ENCODE measurements at places on chromosomes 12 and 14.

- no peak for DNase-seq
Observed at GRCh38 chr14:33186656-33187055, 248.0 kb downstream of the NPAS3 start.

- DNase-seq, result no peak
Observed at GRCh38 chr12:40989785-40990184, 198.3 kb upstream of the PDZRN4 start.

DNA sequence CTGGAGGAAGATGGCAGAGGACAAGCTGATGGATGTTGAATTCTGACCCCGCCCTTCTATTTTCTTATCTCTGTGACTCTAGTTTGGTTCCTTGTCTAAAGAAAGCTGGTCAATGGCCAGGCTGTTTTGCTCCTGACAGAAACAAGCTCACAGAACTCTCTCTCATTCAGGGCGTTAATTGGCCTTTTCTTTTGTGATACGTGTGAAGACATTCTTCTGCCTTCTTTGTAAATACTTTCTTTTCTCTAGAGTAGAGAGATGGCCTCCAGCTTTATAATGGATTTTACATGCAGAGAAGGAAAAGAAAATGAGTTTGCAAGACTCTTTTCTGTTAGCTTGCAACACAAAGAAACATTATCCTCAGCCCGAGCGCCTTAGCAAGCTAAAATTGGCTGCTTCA, 492.2 kb upstream of the CCDC196 start:
- no peak for DNase-seq

GRCh38 chr12:31650918-31651317, 8.6 kb upstream of the ETFBKMT start:
- no peak for DNase-seq

DNA sequence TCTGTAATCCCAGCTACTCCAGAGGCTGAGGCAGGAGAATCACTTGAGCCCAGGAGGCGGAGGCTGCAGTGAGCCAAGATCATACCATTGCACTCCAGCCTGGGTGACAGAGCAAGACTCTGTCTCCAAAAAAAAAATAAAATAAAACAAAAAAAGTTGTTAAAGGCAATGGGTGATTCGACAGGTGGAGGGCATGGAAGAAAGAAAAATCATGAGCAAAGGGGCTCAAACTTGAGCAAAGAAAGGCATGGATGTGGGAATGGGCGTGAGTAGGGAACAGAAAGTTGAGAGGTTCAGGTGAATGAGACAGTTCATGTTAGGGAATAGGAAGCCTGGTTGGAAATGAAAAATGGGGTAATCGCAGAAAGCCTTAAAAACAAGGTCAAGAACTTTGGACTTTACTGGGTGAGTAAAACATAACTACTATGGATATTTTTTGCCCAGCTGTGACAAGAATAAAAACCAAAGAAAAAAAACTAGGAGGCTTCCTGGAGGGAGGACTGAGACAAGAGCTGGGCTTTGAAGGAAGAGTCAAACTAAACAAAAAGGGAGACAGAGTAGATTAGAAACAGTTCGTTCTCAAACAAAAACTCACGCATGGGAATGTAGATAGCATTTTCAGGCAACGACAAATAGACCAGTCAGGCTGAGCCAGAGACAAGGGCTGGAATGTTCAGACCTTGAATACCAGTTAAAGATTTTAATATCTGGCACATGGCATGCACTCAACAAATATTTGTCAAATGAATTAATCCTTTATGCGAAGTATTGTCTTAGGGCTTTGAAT, 18.8 kb downstream of the PYM1 start:
- DNase-seq, result no peak

DNA sequence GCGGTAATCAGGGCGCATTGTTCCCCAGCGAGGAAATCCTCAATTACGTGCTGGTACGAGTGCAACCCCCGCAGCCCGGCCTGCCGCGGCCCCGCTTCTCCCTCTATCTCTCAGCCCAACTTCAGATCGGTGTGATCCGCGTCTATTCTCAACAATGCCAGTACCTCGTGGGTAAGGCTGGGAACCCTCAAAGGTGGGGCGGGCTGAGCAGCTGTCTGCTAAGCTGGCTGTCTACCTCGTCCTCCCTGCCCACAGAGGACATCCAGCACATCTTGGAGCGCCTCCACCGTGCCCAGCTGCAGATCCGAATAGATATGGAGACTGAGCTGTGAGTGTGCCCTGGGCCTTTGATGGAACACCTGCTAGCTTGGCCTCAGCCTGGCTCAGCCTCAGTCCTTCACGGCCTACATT, 996 bp downstream of the REC8 start:
- no peak for DNase-seq

- DNase-seq, result no peak
Observed at GRCh38 chr14:64501411-64502171, 2.0 kb downstream of the ZBTB25 start.

GRCh38 chr12:109696485-109697269, 16.9 kb upstream of the FAM222A start:
- no peak for DNase-seq

GRCh38 chr14:20757965-20758364, 10.2 kb upstream of the EDDM3B start:
- DNase-seq, result no peak

DNA sequence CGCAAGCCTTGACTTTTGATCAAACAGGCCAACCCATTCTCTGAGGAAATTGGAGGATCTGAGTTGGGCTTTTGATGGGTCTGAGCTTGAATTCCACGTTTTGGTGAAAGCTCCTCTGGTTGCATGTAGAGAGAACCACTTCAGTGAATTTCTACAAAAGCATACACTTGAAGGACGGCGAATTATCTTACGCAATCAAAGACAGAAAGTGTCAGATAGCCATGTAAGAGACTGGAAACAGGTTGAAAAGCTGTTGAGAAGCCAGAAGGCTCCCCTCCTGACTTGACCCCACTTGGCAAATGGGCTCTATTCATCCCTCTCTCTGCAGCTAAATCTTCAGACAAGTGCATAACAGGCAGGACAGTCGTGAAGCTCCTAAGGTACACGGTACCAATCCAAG, 809.1 kb downstream of the BCL11B start:
- no peak for DNase-seq

DNA sequence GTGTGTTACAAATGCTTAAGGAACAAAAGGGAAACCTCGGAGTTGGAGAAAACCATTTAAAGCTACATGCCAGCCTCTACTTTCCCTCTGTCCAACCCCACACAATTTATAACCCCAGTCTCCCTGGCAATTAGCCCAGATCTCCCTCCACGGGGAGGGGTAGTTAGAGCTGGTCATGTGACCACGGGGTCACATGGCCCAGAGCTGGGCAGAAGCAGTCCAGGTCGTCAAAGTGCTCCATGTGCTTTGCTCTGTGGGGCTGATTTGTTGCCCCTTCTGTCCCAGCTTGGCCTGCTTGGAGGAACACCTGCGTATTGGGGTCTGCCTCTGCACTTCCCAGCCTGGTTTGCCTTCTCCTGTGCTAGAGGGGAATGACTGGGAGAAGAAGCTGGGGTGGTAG, 219.1 kb downstream of the RBM19 start:
- no peak for DNase-seq

GRCh38 chr12:61717986-61718385, 542.2 kb upstream of the USP15 start:
- DNase-seq, result no peak

DNA sequence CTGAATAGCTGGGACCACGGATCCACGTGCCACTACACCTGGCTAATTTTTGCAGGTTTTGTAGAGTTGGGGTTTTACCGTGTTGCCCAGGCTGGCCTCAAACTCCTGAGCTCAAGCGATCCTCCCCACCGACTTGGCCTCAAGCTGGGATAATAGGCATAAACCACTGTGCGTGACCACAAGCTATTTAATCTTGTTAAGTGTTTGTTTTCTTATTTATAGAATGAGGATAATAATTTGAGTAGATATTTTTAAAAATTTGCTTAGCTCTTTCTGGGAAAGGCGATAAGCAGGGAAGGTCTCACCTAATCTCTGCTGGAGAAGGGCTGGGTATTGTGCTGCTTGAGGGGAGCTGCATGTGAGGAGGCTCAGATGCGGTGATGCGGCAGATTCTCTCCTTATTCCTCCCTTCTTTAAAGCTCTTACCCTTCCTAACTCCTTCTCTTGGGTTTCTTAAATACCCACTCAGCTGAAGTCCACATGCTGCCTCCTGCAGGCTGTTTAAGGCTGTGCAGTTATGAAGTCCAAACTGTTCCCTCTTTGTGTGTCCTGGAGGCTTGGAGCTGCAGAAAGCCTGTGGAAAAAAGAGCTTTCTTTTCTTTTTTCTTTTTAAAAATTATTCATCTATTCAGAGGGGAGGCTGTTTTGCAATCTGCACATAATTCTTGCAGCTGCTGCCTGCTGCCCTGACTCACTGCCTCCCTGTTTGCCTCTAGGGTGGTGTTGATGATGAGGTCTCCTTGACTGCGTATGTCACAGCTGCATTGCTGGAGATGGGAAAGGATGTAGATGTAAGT, 37.9 kb downstream of the A2ML1 start:
- DNase-seq, result peak; percentile 16

DNA sequence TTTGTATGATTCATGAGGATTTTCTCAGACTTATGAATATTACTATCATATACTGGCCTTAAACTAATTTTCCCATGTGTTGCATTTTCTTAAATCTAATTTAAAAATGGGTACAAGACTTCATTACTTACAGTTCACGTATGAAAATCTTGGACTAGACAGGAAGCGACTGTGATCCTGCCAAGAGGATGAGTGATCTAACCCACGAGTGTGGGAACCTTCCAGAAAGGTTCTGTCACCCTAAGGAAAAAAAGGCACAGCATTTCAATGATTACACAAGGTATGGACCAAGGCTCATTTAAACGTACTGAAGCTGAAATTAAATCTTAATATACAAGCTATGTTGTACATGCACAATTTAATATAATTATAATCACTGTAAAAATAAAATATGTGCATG, 293.5 kb upstream of the DIO2 start:
- no peak for DNase-seq

DNA sequence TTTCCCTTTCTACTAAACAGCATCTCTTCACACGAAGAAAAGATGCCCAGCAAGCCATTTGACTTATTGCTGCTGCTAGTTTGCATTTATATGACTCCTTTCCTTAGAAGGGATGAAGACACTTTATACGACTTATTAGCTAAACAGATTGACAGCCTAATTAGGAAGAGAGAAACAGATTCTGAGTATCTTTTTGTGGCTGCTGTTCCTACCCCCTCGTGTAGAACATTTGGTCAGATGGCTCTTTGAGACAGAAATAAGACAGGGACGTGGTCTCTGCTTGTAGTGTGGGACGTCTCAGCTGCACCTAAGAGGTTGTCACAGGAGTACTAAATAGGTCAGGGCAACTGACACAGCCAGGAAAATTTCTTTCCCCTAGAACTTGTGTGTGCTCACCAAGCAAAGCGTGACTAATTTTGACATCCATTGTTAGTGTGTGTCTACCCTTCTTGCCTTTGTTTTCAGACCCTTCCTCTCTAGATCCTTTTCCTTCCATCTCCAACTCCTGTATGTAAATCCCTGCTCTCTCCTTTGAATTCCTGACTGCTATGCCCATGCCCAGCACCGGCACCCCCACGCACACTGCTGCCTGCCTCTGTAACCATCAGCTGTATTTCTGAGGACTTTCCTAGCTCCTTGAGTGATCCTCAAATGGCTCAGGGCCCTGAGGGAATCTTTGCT, 83.2 kb downstream of the DAD1 start:
- DNase-seq, result no peak

DNA sequence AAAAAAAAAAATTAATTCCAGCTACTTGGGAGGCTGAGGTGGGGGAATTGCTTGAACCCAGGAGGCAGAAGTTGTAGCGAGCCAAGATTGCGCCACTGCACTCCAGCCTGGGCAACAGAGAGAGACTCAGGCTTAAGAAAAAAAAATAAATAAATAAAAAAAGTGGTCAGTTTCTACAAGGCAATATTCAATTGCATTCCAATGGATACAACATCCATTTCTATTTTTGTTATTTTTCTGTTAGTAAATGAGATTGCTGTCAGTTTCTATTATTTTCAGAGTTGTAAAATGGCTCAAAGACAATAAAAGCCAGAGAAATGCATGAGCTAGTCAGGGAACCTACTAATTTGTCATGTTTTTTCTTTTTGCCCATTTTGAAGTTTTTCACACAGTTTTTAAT, 119.2 kb downstream of the PDE3A start:
- no peak for DNase-seq

- DNase-seq, result no peak
Observed at GRCh38 chr14:80419345-80419744, 208.0 kb upstream of the DIO2 start.

DNA sequence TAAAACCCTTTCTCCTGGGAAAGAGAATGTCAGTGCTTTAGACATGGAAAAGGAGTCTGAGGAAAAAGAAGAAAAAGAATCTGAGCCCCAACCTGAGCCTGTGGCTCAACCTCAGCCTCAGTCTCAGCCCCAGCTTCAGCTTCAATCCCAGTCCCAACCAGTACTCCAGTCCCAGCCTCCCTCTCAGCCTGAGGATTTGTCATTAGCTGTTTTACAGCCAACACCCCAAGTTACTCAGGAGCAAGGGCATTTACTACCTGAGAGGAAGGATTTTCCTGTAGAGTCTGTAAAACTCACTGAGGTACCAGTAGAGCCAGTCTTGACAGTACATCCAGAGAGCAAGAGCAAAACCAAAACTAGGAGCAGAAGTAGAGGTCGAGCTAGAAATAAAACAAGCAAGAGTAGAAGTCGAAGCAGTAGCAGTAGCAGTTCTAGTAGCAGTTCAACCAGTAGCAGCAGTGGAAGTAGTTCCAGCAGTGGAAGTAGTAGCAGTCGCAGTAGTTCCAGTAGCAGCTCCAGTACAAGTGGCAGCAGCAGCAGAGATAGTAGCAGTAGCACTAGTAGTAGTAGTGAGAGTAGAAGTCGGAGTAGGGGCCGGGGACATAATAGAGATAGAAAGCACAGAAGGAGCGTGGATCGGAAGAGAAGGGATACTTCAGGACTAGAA, 6.1 kb downstream of the PNN start:
- no peak for DNase-seq

DNA sequence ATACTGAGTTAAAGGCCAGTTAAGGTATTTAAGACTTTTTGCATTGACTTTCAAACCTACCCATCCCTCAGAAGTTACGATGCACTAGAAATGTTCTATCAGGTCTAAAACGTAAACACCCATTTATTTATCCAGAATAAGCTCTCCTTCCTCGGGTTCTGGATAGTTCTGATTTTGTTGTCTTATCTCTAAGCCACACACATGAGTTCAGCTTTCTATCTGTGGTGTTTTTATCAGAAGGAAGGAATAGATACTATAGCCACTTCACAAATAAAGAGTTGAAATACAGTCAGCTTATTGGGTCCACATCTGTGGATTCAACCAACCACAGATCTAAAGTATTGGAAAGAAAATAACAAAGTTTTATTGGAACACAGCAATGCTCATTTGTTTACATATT, 5.4 kb downstream of the SFSWAP start:
- no peak for DNase-seq

- DNase-seq, result no peak
Observed at GRCh38 chr14:74596741-74597450, 15.1 kb downstream of the LTBP2 start.

GRCh38 chr12:123050331-123050831, 69.9 kb downstream of the ARL6IP4 start:
- no peak for DNase-seq
